Esophagus squamous epithelium (tissue), 5 donors: ENCODE measurements at places on chromosomes 4 and X. TPM values are rescaled to one million over a fixed set of nuclear protein-coding genes. Genes with fewer than 3 reads are reported as not detected.

DNA sequence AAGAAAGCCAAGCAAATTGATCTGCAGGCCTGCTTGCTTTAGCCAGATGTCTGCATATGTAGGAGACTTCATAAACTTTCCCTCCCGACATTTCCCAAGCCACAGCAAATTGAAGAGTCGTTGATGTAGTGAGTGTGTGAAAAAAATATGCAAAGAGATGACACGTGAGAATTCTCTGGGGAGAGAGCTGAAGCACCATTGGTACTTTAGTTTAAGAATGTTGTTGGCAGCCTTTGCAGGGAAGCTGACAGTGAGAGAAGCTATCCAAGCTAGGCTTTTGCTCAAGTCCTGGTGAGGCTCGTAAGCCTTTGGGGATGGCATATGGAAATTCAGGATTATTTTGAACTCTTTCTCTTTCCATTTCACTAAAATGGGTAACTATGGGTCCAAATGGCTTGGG lies 87.5 kb downstream of the GLRA2 start:
- H3K36me3 ChIP-seq: no peaks in the 10 kb centered on the region
- no peaks in the 10 kb centered on the region for H3K27me3 ChIP-seq
- H3K4me3 ChIP-seq: no peak overlapping the region
- DNase-seq: no peak

- no peak for DNase-seq
- H3K27me3 ChIP-seq: no peaks in the 10 kb centered on the region
- no peaks in the 10 kb centered on the region for H3K36me3 ChIP-seq
- no peak overlapping the region for H3K27ac ChIP-seq
- H3K4me1 ChIP-seq: peaks cover under 1% of the 10 kb centered on the region
- no peak overlapping the region for H3K4me3 ChIP-seq
These were observed 48.0 kb upstream of the LAS1L start for GRCh38 chrX:65582450-65583082.

DNA sequence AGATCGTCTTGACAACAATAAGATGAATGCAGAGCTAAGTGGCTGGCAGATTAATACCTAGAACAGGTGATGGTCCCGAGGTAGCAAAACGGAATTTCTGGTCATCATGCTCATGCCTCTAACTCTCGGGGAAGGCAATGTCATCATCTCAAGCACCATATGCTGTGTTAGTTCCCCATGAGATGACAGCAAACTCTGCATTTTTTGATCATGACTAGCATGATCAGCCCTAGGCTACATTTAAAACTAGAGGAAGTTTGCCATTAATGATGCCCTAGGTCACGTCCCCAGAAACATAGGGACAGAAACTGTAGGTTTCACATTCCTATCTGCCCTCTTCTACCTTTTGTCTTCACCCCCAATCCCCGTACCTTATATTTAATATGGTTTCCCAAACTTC lies 11.6 kb downstream of the LPAR4 start:
- DNase-seq: no peak
- no peaks in the 10 kb centered on the region for H3K27me3 ChIP-seq
- H3K27ac ChIP-seq: no peak overlapping the region
- H3K36me3 ChIP-seq: no peaks in the 10 kb centered on the region
- no peaks in the 10 kb centered on the region for H3K4me1 ChIP-seq

GRCh38 chr4:159150396-159150795 lies 47.5 kb downstream of the RAPGEF2 start:
- H3K4me3 ChIP-seq: no peak overlapping the region
- no peak for DNase-seq
- no peak overlapping the region for H3K27ac ChIP-seq
- no peaks in the 10 kb centered on the region for H3K27me3 ChIP-seq
- no peaks in the 10 kb centered on the region for H3K36me3 ChIP-seq

DNA sequence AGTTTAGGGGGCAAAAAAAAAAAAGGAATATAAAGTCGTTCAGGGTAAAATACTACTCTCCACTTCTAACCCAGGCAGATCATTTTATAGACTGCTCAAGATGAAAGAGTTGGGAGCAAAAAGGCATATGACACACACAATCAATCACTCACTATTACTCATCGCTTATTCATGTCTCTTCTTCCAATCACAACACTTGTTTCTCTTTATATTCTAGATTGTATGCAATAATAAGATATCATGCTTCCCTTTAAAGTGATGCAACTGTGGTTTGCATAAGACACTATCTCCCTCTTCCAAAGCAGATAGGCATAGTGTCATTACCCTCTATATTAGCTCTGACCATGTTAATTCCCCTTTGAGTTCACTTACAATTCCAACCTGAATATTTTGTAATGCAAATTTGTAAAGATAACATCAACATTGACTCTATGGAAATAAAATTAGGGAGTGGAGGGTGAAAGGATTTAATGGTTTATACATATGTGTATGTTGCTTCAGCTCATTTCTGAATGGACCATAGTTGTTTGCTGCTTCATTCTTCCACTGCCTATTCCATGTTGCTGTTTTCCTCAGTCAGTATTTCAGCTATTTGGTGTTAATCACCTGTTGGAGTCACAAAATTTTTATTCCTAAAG lies 154.9 kb upstream of the EPHA5 start:
- no peak overlapping the region for H3K27ac ChIP-seq
- no peak overlapping the region for H3K4me3 ChIP-seq
- H3K36me3 ChIP-seq: no peaks in the 10 kb centered on the region
- no peak for DNase-seq
- no peaks in the 10 kb centered on the region for H3K4me1 ChIP-seq

GRCh38 chr4:1975880-1976279 lies 32.9 kb downstream of the NELFA start:
- DNase-seq: no peak
- no peaks in the 10 kb centered on the region for H3K27me3 ChIP-seq
- no peak overlapping the region for H3K4me3 ChIP-seq
- H3K4me1 ChIP-seq: no peaks in the 10 kb centered on the region
- no peak overlapping the region for H3K27ac ChIP-seq
- peaks cover 93% of the 10 kb centered on the region for H3K36me3 ChIP-seq

DNA sequence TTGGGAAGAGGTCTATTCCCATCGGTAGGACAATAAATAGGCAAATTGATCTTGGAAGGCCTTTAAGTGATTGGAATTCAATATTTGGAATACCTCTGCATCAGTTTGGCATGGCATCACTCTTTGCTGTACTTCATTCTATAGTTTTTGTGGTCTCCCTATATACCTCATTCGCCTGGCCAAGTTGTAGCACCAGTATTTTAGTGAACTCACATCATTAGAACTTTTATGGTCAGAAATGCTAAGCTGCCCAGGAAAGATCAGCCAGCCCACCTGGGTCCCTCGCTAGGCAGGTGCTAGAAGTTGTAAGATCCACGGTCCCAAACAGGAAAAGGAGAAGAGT lies 40.3 kb downstream of the ZCCHC13 start:
- no peak for DNase-seq
- no peak overlapping the region for H3K27ac ChIP-seq
- H3K27me3 ChIP-seq: no peaks in the 10 kb centered on the region
- H3K4me3 ChIP-seq: no peak overlapping the region

Gene XAGE1B
- not detected for total RNA-seq
